ENCODE measurements at places on chromosomes 16 and 17.
A peak's percentile ranks its signal among the peaks of the same experiment; 100 is the strongest.

GRCh38 chr16:54052271-54052670 lies 234.3 kb downstream of the IRX3 start:
- no peak for DNase-seq

DNA sequence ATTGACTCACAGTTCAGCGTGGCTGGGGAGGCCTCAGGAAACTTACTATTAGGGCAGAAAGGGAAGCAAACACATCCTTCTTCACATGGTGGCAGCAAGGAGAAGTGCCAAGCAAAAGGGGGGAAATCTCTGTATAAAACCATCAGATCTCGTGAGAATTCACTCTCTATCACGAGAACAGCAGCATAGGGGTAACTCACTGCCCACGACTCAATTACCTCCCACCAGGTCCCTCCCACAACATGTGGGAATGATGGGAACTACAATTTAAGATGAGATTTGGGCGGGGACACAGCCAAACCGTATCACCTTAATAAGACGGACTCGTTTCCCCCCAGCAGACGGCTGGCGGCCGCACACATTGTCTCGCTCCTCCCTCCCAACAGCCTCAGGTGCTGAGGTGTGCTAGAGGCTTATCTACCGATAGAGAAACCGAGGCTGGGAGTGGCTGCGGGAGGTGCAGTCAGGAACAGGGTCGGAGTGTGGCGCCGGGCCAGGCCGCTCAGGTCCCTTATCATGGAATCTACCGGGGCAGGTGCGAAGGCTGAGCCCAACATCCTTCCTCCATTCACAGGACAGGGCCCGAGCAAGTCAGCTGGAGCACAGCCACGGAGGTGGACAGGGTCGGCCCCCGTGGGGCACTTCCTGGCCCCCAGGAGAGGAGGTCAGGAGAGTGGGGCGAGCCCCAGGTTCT lies 4.9 kb upstream of the ZG16B start:
- no peak for DNase-seq

DNA sequence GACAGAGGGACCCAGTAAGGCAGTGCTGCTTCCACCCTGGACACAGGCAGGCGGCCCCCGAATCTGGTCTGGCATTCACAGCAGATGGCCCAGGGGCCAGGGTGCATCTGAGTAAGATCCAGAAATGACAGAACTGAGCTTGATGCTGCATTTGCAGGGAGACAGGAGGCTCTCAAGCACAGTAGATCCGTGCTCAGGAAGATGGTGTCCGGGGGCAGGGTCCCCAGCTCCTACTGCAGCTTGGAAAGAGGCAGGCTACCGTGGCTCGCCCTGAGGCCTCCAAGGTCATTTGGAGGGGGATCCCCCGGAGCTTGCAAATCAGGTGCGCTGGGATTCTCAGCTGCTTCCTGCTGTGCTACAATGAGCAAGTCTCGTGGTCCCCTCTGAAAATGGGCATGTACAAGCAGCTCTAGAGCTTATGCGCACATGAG lies 2.2 kb downstream of the C16orf95 start:
- no peak for DNase-seq

- DNase-seq, result no peak
Observed at GRCh38 chr16:67651039-67651438, 6.1 kb downstream of the CARMIL2 start.

DNA sequence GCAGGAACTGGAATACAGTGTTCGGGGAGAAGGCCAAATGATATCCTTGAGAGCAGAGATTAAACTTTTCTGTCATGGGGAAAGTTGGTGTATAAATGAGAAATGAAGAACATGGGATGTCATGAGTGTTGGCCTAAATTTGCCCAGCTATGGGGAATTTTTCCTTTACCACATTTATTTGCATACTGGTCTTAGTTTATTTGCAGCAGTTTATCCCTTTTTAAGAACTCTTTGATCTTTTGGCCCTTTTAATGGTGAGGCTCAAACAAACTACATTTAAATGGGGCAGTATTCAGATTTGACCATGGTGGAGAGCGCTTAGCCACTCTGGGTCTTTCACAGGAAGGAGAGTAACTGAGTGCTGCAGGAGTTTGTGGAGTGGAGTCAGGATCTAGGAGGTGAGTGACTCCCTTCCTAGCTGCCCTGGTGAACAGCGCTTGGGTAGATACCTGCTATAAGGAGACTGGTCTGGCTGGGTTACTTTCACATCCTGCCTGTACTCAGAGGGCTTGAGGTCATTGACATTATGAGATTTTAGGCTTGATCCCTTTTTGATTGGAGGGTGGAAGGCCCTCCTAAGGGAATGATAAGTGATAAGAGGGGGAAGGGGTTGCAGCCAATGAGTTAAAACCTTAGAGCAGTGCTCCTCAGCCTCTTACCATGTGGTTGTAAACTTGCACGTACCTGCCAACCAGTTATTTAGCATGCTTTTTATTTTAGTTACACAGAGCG lies 10.7 kb downstream of the PYCARD start:
- no peak for DNase-seq

- no peak for DNase-seq
Observed at GRCh38 chr16:13702614-13703013, 217.3 kb upstream of the ERCC4 start.

- DNase-seq, result peak; percentile 69
Observed at GRCh38 chr16:1093284-1094123, 2.5 kb downstream of the C1QTNF8 start.

- peak; percentile 97 for DNase-seq
Observed at GRCh38 chr16:4944333-4945281, 7.7 kb upstream of the PPL start.

GRCh38 chr16:87966064-87966645 lies 14.9 kb downstream of the BANP start:
- peak; percentile 78 for DNase-seq

- no peak for DNase-seq
Observed at GRCh38 chr17:79220201-79220712, 145.6 kb downstream of the ENGASE start.

DNA sequence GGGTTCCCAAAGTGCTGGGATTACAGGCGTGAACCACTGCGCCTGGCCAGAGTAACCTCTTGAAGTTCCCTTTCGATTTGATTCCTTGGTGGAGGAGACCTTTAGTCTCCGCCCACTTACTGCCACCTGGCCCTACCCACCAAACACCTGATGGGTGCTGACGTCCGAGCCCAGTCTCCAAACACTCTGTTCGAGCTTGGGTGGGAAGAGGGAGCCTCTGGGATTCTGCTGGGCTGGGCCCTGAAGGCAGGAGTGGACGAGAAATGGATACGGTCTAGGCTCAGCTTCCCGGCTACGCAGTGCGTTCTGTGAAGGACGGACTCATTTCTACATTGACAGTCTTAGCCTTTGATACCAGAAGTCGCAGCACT lies 870 bp upstream of the ITGA3 start:
- no peak for DNase-seq

GRCh38 chr17:82489851-82490511 lies 29.6 kb upstream of the FOXK2 start:
- DNase-seq, result no peak

- peak; percentile 19 for DNase-seq
Observed at GRCh38 chr17:67289181-67289876, 44.3 kb upstream of the HELZ start.

DNA sequence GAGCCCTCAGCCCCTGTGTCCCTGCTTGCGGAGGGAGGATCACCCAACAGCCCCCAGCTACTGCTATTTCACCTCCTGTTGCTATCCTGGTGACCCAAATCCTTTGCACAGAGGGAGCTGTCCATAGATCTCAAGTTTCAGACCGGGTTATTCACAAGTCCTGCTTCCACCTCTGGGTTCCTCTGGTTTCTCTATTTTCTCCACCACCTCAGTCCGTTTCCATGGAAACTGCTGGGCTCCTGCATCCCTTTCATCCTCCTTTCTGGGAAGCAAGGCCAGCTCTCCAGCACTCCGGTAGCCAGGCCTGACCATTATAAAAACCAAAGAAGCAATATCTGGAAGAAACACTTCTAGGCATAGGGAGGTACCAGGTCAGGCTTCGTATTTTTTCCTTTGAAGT lies 4.8 kb upstream of the CALB2 start:
- DNase-seq, result no peak

GRCh38 chr17:35460354-35460851 lies 11.8 kb upstream of the SLFN13 start:
- DNase-seq, result peak; percentile 17

DNA sequence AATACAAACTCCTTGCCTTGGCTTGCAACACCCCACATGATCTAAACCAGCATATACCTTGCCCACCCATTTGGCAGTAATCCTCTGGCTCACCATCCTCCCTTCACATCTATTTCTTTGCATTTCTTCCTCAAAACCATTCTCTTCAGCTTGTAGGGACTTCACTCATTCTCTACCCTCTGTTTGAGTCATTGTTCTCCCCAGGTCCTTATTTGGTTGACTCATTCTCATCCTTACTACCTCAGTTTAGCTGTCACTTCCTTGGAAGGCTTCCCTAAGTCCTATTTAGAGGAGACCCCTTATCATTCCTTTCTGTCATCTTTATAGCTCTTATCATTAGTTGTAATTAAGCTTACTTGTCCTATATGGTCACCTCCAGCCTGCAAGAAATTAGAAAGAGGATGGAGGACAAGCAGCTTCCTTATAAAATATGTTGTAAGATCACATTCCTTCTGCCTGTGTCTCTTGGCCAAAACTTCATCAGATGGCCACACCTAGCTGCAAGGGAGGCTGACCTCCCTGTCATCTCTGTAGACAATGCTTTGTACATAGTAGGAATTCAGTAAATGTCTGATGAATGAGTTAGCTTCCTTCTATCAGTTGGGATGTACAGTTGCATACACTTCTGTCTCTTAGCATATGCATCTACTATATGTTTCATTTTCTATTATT lies 1.7 kb downstream of the TTC19 start:
- DNase-seq, result no peak

- no peak for DNase-seq
Observed at GRCh38 chr16:58099097-58099955, 29.9 kb downstream of the CFAP20 start.

DNA sequence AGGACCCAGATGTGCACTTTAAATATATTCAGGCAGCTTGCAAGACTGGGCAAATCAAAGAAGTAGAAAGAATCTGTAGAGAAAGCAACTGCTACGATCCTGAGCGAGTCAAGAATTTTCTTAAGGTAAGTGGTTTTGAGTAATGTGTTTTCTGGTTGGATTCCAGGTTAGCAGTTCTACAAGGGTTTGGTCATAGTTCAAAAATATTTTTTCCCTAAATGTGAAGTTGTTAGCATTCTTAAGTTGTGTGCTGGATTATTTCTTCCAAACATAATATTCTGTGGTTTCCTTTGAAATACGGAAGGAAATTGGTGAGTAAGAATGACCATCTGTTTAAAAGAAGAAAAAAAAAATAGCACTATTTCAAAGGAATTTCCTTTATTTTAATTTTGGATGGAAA lies 38.4 kb downstream of the PTRH2 start:
- DNase-seq, result no peak

DNA sequence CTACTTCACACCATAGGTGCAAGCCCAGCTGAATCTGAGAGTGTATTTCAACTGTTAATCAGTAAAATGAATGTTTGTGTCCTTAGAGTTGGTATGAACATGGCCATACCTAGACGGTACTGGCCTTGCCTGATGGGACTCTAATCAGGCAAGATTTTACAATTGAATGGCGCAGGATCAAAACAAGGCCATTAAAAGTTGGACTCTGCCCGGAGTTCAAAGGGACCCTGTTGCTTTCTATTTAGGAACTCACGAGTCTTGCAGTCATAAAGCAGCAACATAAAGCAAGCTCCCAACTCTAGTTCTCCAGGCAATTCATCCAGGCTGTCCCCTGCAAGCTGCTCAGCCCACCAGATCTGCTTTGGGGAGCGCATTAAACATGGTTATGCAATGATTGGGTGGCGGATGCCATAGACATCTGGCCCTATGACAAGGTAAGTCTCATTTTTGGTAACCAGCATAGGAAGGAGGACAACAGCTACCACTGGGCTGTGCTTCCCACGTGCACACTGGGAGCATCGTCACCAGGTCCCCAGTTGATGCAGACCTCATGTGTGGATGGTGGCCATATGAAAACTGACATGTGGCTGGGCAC lies 8.8 kb downstream of the TMEM186 start:
- no peak for DNase-seq

GRCh38 chr17:72563952-72564351 lies 443.1 kb downstream of the SOX9 start:
- no peak for DNase-seq

DNA sequence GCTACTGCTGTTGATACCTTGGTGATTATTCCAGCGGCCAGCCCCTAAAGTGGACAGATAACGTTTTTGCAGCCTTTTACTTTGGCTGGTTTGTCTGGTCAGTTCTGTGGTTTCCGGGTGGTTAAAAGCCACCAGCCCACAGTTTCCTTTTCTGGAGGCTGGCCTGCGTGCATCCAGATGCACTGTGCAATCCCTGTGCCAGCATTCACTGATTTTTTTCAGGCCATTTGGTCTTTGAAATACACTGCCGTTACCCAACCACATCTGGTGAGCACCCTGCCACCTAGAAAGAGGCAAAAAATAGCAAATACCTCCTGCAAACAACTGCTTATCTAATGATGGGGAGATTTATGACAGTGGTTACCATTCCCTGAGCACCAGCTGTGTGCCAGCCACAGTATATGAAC lies 797 bp downstream of the NUDT7 start:
- DNase-seq, result no peak

- no peak for DNase-seq
Observed at GRCh38 chr17:41728056-41728455, 6.4 kb downstream of the HAP1 start.

DNA sequence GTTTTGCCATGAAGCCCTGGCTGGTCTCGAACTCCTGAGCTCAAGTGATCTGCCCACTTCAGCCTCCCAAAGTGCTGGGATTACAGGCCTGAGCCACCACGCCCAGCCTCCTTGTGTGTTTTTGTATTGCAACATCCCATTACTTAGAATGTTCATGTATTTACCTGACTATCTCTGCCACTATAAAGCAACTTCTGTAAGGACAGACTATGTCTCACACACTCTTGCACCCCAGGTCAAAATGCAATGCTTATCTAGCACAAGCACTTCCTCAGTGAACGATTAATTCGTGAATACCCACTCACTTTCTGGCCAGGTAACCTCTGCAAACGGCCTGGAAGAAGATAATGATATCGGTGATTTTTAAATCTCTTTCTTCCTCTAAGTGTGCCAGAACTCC lies 82.6 kb downstream of the NDEL1 start:
- no peak for DNase-seq

DNA sequence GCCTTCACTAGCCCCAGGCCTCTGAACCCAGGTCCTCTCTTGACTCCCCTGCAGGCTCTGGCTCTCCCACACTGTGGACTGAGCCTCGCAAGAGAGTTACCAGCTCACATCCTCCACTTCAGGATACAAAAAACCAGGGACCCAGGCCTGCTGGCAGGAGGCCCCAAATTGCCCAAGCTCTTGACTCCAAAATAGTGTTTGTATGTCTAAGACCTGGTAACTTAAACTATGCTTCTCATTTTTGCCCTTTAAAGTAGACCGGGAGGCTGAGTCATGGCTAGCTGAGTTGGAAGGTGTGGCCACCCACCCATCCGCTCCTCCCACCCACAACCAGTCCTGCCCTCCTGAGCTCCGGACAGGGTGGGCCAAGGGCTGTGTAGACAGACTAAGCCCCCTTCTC lies 250.0 kb downstream of the SOX9 start:
- DNase-seq, result no peak

- DNase-seq, result no peak
Observed at GRCh38 chr17:48729335-48730239, 1.0 kb upstream of the HOXB13 start.

GRCh38 chr16:87418644-87419043 lies 26.5 kb downstream of the MAP1LC3B start:
- no peak for DNase-seq

- DNase-seq, result no peak
Observed at GRCh38 chr17:76145231-76146052, 4.4 kb upstream of the FOXJ1 start.

- DNase-seq, result no peak
Observed at GRCh38 chr17:17055286-17056155, 13.3 kb downstream of the MPRIP start.

GRCh38 chr17:79574108-79574507 lies 36.7 kb downstream of the RBFOX3 start:
- DNase-seq, result no peak
